Hepatocyte (in vitro differentiated cells): ENCODE measurements at places on chromosomes 6 and 20. TPM values are rescaled to one million over a fixed set of nuclear protein-coding genes. Genes with fewer than 3 reads are reported as not detected.

GLP1R gene
- total RNA-seq: 0.30 and 0.52 TPM in 2 replicates

BNIP5 gene
- 27.6 and 29.1 TPM in 2 replicates for total RNA-seq

KCNS1 gene
- total RNA-seq: 0.24 and 0.43 TPM in 2 replicates

PHIP gene
- 38.0 and 44.4 TPM in 2 replicates for total RNA-seq

ULBP1 gene
- total RNA-seq: 0.27 and 0.28 TPM in 2 replicates

C20orf141 gene
- total RNA-seq: not detected in 2 replicates

CAGE1 gene
- total RNA-seq: 0.17 TPM in 1 of 2 replicates, not detected in the other

PLN gene
- total RNA-seq: 0.80 TPM in 1 of 2 replicates, not detected in the other

SLC32A1 gene
- not detected in 2 replicates for total RNA-seq

SLC17A2 gene
- total RNA-seq: 6.4 and 7.7 TPM in 2 replicates

DNA sequence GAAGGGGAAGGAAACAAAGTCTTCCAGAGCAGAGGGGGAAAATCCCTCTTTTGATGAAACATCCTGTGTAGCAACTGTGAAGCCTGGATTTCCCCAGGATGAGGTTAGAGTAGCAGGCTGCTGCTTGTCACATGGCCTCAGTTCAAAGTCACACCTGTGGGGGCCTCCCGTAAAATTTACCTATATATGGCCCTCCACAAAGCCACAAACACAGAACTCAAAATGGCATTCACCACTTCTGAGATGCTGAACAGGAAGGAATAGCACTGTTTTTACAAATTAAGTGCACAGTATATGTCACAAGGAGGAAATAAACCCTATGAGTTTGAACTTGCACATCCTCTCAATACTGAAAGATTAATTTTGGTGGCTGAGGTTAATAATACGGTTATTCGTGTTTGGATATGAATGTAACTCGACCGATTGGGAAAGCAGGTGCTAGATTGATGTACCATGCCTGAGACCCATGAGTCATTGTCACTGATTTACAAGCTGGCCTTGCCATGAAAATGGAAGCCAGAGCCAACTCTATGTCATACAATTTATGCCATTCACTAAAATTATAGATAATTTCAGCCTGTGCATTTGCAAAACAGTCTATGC lies 70.6 kb downstream of the SGK1 start:
- peak; percentile 12 for DNase-seq
- H3K27ac ChIP-seq: no peak overlapping the region

DNA sequence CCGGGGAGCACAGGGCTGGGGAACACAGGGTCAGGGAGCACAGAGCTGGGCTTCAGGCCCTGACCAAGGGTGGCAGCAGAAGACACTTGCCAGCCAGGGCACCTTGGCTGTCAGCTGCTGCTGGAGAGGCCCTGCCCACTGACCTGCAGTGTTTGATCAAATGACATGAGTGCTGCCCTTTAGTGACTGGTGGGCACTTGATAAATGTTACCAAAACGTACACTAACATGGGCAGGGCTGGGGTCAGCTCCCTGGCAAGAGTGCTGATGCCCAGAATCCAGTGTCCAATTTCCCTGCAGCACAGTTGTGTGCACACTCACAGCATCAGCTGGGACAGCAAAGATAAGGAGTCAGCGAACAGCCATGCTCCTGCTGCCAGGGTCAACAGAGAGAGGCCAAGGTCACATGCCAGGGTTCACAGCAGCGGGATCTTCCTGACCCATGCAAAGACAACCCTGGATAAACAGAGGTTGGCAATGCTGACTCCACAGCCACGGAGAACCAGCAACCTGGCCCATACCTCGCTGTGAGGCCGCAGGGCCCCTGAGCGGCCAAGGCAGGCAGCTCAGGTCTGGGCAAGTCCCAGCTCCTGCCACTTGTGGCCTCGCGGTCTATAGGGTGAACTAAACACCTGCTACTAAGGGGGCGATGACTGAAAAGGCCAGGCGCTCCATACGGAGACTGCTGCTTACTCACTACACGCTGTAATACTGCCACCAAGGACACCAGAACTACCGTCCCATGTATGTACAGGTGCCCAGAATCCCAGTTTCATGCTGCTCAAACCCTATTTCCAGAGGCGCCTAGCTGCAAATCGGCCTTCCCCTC lies 46.3 kb downstream of the NINL start:
- H3K4me3 ChIP-seq: no peak overlapping the region
- H3K27ac ChIP-seq: no peak overlapping the region
- DNase-seq: no peak
- H3K36me3 ChIP-seq: no peaks in the 10 kb centered on the region

- H3K36me3 ChIP-seq: no peaks in the 10 kb centered on the region
- DNase-seq: no peak
- H3K27ac ChIP-seq: no peak overlapping the region
- no peaks in the 10 kb centered on the region for H3K27me3 ChIP-seq
Measured at GRCh38 chr6:109306733-109307132, 75.5 kb downstream of the CD164 start.

DNA sequence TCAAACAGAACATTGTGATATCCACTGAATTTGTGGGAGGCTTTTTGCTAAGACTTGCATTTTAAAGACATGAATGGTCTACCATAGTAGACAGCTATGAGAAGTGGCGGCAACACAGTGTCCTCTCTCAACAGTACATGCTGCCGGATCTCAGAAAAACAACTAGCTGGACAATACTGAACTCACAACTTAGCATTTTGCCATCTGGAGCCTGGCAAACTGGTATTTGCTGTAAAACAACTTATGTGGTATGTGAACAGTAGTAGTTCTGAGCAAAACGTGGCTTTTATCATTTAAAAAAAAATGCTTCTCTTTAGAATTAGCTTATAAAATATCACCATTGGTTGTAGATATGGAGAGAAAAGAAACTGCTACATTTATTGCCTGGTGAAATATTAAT lies 3.3 kb upstream of the PXDC1 start:
- peaks cover 9% of the 10 kb centered on the region for H3K4me1 ChIP-seq
- H3K36me3 ChIP-seq: no peaks in the 10 kb centered on the region
- no peak overlapping the region for H3K4me3 ChIP-seq
- H3K27me3 ChIP-seq: no peaks in the 10 kb centered on the region

DNA sequence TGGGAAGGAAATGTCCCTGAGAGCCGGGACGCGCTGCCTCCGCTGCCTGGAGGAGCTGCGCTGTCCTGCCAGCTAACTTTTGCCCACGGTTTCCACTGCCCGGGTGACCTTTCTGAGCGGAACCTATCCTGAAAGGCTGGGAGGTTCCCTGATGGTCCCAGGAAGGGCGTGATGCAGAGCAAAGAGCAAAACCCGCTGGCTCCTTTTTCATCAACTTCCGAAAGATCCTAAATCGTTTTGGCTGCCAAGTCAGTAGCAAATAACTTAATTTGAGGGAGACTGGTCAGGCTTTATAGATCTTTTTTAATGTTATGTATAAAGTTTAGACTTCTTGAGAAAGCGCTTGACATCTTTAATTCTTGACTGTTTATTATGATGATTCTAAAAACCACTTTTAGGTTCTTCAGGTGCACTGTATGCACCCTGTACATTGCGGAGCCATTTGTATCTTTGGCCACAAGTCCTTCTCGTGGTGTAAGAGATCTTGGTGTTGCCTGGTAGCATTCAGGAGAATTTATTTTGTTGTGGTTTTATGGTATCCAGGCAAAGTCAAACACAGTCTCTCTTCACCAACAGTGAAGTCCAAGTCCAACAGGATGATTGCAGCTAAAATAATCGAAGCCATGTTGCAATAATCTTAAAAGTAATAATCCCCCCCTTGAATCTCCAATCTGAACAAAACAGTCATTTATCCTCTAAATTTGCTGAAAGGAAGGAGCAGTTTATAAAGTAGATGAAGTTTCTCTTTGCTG lies at the start of gene SYNE1:
Gene SYNE1 (minus strand): TSS at position 67 of the 752 bp plus-strand sequence. CDS start 9,031 bp downstream, outside the sequence.
- H3K27ac ChIP-seq: no peak within 1 kb of the TSS
- peaks cover 5% of the 10 kb centered on the region for H3K4me1 ChIP-seq
- H3K27me3 ChIP-seq: peaks cover 47% of the 10 kb centered on the region
- peak within 1 kb of the TSS; percentile 42 for H3K4me3 ChIP-seq
- no peak for DNase-seq
- H3K36me3 ChIP-seq: no peaks in the 10 kb centered on the region

DNA sequence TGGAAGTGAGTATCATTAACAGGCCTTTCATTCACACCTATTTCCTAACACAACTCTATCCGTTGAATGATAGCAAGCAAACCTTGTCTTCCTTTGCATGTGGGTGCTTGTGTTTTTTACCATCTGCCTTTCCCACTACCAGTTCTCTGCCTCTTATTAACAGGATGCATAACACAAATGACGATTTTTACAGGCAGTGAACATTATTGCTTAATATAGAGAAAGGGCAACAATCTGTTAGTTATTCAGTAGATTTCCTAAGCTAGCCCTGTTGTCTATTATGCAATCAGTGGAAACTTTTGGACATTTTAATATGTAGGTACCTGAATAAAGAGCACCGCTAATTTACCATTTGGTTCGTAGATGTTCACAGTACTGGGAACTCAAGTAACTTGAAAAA lies 348.8 kb upstream of the PLCB4 start:
- no peaks in the 10 kb centered on the region for H3K27me3 ChIP-seq
- DNase-seq: no peak
- no peak overlapping the region for H3K4me3 ChIP-seq
- no peak overlapping the region for H3K27ac ChIP-seq
- H3K4me1 ChIP-seq: peaks cover 4% of the 10 kb centered on the region

DNA sequence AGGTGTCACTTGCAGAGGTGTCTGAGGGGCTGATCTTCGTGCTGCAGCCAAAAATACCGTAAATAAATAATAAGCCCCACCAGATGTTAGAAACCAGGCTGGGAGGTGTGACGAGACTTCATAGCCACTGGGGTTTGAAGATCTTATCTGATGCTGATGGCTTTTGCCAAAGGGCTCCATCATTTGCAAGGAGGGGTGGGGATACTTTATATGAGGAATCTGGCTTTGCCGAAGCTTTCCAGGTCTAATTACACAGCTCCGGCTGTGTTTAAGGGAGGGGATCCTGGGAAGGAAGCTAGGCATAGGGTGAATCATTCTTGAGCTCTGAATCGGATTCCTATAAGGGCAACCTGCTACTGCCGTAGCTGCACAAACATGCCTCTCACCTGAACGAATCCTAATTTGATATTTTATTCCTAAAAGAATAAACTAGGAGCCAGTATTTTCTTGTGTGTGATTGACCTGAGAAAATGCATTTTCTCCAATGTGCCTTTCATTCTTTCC lies 249.6 kb downstream of the SOD2 start:
- no peak overlapping the region for H3K27ac ChIP-seq
- H3K36me3 ChIP-seq: no peaks in the 10 kb centered on the region
- no peaks in the 10 kb centered on the region for H3K27me3 ChIP-seq
- H3K4me3 ChIP-seq: no peak overlapping the region
- no peaks in the 10 kb centered on the region for H3K4me1 ChIP-seq

- H3K4me3 ChIP-seq: no peak overlapping the region
- no peaks in the 10 kb centered on the region for H3K27me3 ChIP-seq
- DNase-seq: no peak
- no peaks in the 10 kb centered on the region for H3K36me3 ChIP-seq
- peaks cover 27% of the 10 kb centered on the region for H3K4me1 ChIP-seq
- peak overlapping the region; percentile 80 for H3K27ac ChIP-seq
Measured at GRCh38 chr20:62494980-62495748, 19.4 kb upstream of the GATA5 start.

GRCh38 chr6:80165143-80165542 lies 58.7 kb downstream of the BCKDHB start:
- DNase-seq: no peak
- H3K27ac ChIP-seq: no peak overlapping the region
- H3K4me1 ChIP-seq: no peaks in the 10 kb centered on the region
- no peak overlapping the region for H3K4me3 ChIP-seq

- H3K36me3 ChIP-seq: no peaks in the 10 kb centered on the region
- H3K4me1 ChIP-seq: peaks cover 11% of the 10 kb centered on the region
- no peak for DNase-seq
- H3K27me3 ChIP-seq: no peaks in the 10 kb centered on the region
- H3K27ac ChIP-seq: peak overlapping the region; percentile 86
- H3K4me3 ChIP-seq: no peak overlapping the region
Measured at GRCh38 chr6:24802271-24803059, 3.7 kb upstream of the ARMH2 start.

- no peak for DNase-seq
- no peaks in the 10 kb centered on the region for H3K27me3 ChIP-seq
- H3K36me3 ChIP-seq: no peaks in the 10 kb centered on the region
- no peak overlapping the region for H3K4me3 ChIP-seq
- H3K27ac ChIP-seq: no peak overlapping the region
Measured at GRCh38 chr6:147821295-147821897, 312.9 kb downstream of the SAMD5 start.

DNA sequence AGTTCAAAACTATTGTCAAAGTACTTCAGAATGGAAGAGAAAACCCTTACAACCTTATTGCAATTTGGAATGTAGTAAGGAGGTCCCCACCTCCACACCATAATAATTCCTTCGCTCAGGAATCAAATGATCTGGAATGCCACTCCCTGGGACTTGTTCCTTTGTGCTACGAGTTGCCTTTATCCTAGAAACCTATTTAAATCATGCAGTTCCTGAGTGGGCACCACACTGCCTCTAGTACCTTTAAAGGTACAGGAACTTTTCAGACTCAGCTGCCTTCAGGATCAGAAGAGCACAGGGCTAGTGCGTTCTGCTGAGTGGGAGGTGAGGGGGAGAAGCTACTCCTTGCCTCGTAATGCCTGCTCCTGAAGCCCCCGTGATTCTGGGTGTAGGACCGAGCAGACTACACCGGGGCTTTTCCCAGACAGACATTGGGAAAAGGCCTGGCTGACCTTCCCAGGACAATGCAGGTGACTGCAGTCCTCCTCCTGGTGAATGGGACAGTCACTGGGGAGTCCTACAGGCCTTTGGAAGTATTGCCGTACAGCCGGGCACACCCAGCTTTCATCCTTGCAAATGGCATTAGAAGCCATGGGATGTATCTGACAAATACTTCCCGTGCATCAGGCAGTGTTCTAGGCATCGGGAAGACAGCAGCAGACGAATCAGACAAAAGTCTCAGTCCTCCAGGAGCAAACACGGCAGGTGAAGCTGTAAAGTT lies 11.8 kb upstream of the TUBB2B start:
- no peak overlapping the region for H3K27ac ChIP-seq
- peaks cover 2% of the 10 kb centered on the region for H3K27me3 ChIP-seq
- no peak for DNase-seq
- no peaks in the 10 kb centered on the region for H3K4me1 ChIP-seq

- no peaks in the 10 kb centered on the region for H3K27me3 ChIP-seq
- no peaks in the 10 kb centered on the region for H3K4me1 ChIP-seq
- DNase-seq: no peak
- H3K36me3 ChIP-seq: no peaks in the 10 kb centered on the region
Measured at GRCh38 chr6:111710911-111711310, 105.2 kb upstream of the TRAF3IP2 start.

- no peaks in the 10 kb centered on the region for H3K4me1 ChIP-seq
- no peak for DNase-seq
- H3K4me3 ChIP-seq: no peak overlapping the region
Measured at GRCh38 chr6:39054577-39055142, 6.1 kb downstream of the GLP1R start.

DNA sequence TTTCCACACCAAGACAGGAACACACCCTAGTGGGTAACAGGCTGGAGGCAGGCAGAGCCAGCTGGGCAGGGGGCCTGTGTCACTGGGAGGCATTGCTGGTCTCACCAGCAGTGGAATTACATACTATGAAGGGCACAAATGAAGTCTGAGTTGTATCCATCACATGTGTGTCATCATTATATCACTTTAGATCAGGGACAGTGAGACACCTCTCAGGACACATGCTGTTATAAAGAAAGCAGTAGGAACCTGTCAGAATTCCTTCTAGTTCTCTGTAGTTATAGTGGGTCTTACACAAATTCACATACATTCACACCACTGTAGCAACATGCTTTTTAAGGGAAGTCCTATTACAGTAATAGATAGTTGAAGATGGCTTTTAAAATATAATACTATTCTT lies 63.5 kb upstream of the FYN start:
- no peak overlapping the region for H3K27ac ChIP-seq
- no peaks in the 10 kb centered on the region for H3K36me3 ChIP-seq
- no peaks in the 10 kb centered on the region for H3K4me1 ChIP-seq
- no peak for DNase-seq
- no peak overlapping the region for H3K4me3 ChIP-seq

- no peak overlapping the region for H3K4me3 ChIP-seq
- H3K27ac ChIP-seq: peak overlapping the region; percentile 85
- no peaks in the 10 kb centered on the region for H3K36me3 ChIP-seq
- H3K4me1 ChIP-seq: peaks cover 54% of the 10 kb centered on the region
Measured at GRCh38 chr6:138230759-138231380, 12.6 kb upstream of the PBOV1 start.
